AG09319 (cell line): ENCODE measurements at places on chromosomes 3 and 15.

GRCh38 chr3:187261541-187261969 lies 30.0 kb downstream of the MASP1 start:
- DNase-seq: peak; percentile 81

- DNase-seq: no peak
Measured at GRCh38 chr3:194514626-194515025, 27.8 kb upstream of the ATP13A3 start.

- DNase-seq: peak; percentile 67
Measured at GRCh38 chr3:48402281-48402732, 27.6 kb downstream of the PLXNB1 start.

- DNase-seq: no peak
Measured at GRCh38 chr3:115766587-115767482, 143.5 kb downstream of the GAP43 start.

DNA sequence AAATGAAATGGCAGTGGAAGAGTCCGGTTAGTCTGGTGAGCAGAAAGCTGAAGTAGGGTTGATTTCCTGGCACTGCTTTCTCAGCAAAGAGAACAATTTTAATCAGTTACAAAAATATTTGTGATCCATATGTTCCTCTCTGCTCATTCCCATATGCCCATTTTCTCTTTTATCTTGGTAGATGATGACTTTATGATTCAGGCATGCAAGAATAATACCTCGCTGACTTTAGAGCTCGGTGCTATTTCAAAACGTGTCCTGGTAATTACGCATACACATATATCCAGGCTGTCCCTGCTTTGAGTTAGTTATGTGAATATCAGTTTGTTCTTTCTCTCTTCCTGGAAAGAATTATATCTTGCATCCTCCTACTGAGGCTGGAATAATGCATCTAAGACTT lies 38.5 kb downstream of the ARPP21 start:
- no peak for DNase-seq

- DNase-seq: no peak
Measured at GRCh38 chr3:126550488-126551051, 8.2 kb downstream of the C3orf22 start.

GRCh38 chr3:176167272-176167671 lies 1030.0 kb downstream of the TBL1XR1 start:
- DNase-seq: no peak

GRCh38 chr3:53616971-53617892 lies 122.8 kb downstream of the CACNA1D start:
- no peak for DNase-seq

GRCh38 chr15:70281261-70281810 lies 183.6 kb upstream of the TLE3 start:
- no peak for DNase-seq

GRCh38 chr15:54772663-54773062 lies 424.1 kb downstream of the RSL24D1 start:
- DNase-seq: no peak

DNA sequence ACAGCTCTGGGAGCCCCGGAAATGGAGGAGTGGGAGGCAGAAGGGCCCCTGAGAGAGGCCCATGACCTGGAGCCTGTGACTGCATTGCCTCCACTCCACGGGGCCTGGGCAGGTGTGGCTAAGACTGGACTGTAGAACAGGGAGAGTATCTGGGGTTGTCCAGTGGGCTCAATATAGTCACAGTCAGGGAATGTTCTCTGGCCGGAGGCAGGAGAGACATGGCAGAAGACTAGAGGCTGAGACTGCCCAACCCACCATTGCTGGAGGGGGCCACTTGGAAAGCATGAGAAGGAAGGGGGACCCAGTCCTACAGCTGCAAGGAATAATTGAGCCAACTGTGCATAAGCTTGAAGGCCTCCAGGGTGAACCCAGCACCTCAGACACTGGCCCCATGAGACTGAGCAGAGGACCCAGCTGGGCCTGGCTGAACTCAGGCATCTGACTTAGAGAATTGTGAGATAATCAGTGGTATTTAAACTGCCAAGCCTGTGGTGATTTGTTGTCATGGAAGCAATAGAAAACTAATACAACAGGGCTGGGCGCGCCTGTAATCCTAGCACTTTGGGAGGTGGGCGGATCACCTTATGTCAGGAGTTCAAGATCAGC lies 33.1 kb downstream of the NIPA2 start:
- no peak for DNase-seq

GRCh38 chr3:141100531-141101320 lies 49.6 kb downstream of the SPSB4 start:
- DNase-seq: no peak

- peak; percentile 10 for DNase-seq
Measured at GRCh38 chr3:53375019-53375418, 27.7 kb upstream of the DCP1A start.

- DNase-seq: no peak
Measured at GRCh38 chr3:109353057-109353456, 15.7 kb upstream of the DPPA4 start.

DNA sequence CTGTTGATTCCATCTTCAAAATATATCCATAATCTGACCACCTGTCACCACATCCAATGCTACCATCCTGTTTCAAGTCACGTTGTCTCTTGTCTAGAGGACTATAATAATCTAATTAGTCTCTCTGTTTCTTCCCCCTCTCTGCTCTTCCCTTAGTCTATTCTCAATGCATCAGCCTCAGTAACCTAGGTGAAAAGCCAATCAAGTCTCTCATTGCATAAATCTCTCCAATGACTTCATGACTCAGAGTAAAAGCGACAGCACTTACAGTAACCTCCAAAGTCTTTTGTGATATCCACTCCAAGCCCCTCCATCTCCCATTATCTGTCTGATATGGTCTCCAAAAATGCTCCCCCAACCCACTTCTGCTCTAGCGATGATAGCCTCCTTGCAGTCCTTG lies 7.2 kb downstream of the UBA3 start:
- DNase-seq: no peak
